ENCODE measurements at places on chromosomes 4 and X. TPM values are rescaled to one million over a fixed set of nuclear protein-coding genes. Genes with fewer than 3 reads are reported as not detected.

GABRQ gene
- 0.17 TPM for total RNA-seq

SPANXN2 gene
- not detected for total RNA-seq

MAOB gene
- total RNA-seq, result 0.16 TPM

GPRASP3 gene
- total RNA-seq, result 4.0 TPM

NLGN3 gene
- 1.2 TPM for total RNA-seq

MAGEA6 gene
- 12.9 TPM for total RNA-seq

TDO2 gene
- 0.43 TPM for total RNA-seq

RASSF6 gene
- total RNA-seq, result 0.98 TPM

RASGEF1B gene
- total RNA-seq, result not detected

TRAM1L1 gene
- total RNA-seq, result 0.55 TPM

PAGE2B gene
- not detected for total RNA-seq

SRPX2 gene
- 2.4 TPM for total RNA-seq

IL21 gene
- not detected for total RNA-seq

PNMA6F gene
- not detected for total RNA-seq

Measured in A549 treated with CORT108297 at 1 μM for 4 hours (cell line).